ENCODE measurements at places on chromosomes 4 and X. TPM values are rescaled to one million over a fixed set of nuclear protein-coding genes. Genes with fewer than 3 reads are reported as not detected.

The CFI gene
- total RNA-seq: 31.5 TPM

The CNGA1 gene
- total RNA-seq: 7.2 TPM

The VSIG4 gene
- total RNA-seq: 2.9 TPM

The MAP3K15 gene
- not detected for total RNA-seq

DNA sequence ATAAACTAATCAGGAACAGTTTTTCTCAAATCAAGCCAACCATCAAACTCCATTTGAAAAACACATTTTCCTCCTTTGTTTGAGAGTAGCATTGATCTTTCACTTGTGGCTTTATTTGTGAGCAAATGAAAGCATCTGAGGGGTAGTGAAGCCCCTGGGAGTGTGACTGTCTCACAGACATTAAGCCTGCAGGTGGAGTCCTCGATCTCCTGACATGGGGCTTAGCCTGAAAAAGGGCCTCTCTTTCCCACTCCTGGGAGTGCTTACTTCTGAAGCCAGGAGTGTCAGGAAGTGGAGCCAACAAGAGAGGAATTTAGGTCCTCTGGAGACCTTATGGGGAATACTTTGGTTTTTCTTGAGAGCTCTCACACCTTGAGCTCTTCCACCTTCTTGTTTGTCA, 158.2 kb upstream of the SFRP2 start:
- no peak for ATAC-seq

DNA sequence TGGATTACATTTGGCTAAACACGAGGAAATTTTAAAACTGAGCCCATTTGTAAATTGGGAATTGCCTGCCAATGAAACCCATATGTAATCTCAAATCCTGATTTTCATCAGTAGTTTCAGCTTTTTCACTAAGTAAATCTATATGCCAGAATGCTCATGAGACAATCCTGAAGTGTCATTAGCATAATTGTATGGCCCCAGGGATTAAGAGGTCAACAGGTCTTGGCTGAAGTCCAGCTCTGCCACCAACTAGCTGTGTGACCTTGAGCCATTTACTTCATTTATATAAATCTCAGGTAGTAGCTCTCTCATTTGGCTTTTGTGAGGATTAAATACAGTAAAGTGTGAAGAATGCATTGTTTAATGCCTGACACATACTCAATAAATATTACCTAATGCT, 320.5 kb upstream of the EMCN start:
- ATAC-seq: no peak

DNA sequence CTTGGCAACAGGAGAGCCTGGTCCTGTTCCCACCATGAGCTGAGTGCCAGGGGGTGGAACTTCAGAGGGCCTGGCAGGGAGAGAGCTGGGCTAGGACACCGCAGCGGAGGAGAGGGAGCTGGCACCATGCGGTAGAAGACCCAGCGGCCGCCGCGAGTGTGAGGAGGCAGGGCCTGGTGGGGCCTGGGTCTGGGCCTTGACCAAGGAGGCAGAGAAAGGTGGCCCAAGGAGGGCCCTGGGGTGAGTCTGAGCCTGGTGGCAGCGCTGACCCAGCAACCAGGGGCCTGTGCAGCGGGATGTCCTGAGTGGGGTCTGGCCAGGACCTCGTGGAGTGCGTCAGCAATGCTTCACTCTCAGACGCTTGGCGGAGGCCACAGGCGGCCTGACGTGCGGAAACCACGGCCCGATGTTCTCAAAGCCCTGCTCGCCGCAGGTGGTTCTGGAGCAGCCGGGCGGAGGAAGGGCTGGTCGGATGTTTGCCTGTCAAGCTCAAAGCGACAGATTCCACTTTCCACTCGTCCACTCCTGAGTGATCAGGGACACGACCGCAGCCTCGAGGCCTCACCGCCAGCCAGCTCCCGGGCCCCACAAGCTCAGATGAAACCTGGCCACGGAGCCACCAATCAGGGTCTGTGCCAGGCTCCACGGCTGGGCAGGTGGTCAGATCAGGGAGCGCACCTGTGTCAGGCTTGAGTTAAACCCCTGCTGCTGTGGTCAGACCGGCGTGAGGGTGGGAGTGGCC, 20.8 kb downstream of the ATP5ME start:
- ATAC-seq: no peak

DNA sequence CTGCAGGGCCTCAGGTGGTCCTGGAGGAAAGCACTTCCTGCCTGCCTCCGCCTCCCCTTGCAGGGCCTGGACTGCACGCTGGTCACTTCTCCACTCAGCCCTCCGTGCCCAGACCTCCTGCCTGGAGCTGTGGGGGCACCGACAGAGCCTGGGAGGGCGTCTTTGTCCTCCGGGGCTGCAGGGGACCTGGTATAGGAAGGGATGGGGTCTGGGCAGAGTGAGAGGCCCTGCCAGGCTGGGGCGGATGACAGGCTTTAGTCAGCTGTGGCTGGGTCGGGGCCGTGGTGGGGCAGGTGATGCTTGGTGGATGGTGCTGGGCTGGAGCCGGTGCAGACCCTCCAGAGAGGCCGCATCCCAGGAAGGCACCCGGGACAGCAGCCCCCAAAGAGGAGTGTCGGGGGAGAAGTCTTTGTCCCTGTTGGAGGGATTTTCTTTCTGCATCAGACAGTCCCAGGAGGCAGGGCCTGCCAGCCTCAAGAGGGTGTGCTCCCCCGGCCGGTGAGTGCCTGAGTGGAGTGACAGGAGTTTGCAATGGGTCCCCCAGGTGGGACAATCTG, 1.3 kb downstream of the DOK7 start:
- no peak for ATAC-seq

DNA sequence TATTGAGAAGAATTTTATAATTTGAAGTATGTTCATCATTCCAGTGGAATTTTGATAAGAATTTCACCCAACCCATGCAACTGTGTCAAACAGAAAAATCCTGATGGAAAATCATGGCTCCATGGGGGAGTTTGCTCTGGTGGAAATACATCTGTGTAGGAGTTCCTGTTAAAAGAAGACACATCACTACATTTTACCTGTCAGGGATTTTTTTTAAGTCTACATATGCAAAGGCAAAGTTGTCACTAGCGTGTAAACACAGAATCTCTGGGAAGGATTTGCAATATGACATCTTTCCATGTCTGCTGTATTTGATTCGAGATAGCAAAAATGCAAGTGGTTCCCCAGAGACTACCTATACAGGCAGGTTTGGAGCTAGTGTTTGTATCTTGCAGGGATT, 581.0 kb downstream of the KCNIP4 start:
- no peak for ATAC-seq

DNA sequence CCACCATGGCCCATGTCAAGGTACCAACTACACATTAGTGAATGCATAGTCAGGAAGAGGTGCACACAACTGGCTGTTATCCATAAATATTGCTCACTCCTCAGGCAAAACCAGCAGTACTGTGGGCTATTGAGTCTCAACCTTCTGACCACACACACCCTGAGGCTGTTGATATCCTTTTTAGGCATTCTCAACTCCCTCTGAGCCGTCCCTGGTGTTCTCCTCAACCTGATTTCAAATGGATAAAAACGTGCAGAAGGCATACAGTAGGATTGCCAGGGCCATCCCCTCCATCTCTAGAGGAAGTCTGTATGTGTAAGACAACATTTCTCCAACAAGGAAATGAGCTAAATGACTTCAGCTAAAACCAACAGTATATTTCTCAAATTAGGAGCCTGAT, 98.7 kb upstream of the KLHL13 start:
- ATAC-seq: no peak

GRCh38 chrX:47664737-47665136, 5.8 kb upstream of the UXT start:
- no peak for ATAC-seq

- ATAC-seq: no peak
Measured at GRCh38 chrX:6384371-6384770, 150.5 kb downstream of the VCX3A start.
